ENCODE measurements at places on chromosomes 12 and 14.

DNA sequence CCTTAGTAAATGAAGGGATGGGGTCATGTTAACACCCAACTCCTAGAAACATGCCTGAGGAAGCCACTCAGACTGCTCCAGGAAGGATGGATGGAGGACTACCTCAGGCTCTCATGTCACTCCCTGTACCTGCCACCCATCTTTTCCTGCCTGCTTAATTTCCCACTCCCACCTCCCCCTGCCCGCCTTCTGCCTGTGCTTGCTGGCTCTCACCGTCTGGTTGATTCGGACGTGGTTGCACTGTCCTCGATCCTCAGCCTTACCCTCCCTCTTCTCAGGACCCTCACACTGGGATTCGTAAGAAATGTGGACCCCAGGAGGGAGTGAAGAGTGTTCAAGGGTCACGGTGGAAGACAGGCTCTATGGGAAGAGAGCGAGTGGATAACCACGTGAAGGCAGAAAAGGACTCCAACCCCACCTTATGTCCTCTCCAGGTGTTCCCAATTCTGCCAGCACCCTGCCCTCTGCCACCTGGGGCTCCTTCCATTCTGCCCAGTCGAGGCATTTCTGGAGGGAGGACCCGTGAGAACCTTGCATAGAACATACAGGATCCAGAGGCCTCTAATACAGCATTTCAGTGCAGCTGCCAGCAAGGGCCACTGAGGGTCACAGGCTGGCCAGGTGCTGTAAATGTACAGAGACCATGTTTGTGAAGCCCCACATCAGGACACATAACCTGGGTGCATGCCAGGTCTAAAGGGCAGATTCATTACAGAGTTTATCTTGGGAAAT is 12.9 kb downstream of the ITGB7 start:
- no peak for DNase-seq

GRCh38 chr14:90739318-90740068 is 76.7 kb downstream of the TTC7B start:
- no peak for DNase-seq

DNA sequence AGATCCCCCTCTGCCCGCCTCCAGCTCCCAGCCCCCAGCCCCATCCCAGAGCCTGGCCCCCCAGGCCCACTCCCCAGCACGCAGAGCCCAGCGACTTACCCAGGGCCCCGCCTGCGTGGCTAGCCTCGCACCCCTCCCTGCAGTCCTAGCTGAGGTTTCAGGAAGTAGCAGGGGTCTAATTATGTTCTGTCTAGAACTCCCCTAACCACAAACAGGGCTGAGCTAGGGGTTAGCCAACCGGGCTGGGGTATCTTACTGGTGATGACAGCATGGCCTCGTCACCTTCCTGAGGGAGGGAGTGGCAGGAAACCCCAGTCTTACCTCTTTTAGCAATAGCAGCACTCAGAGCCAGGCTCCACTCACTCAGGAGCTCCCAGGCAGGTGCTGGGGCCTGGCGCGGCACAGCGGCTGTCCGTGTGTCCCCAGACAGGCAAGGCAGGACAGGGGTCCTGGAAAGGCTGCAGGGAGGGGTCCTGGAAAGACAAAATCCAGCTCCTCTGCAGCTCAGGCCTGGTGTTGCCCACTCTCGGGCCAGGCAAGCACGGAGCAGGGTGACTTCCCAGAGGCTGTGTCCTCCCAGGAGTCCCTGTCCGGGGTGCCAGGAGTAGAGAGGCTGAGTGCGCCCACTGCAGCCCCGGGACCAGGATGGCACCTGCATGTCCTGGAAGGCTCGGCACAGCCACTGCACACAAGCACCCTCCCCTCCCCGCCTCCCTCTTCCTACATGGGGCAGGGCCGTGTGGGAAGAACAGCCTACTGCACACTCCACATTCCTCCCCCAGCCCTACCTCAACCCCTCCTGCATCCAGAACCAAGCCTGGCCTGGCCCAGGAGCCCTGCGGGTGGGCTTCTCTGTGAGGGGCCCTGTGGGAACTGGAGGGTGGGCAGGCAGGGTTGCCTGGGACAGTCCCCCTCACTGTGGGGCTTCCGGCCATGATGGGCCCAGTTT is at the start of gene GPR132:
TSS of gene GPR132 (minus strand) at position 151 of the 949 bp plus-strand sequence. CDS start 10,010 bp downstream, outside the sequence.
- no peak for DNase-seq

GRCh38 chr14:69153873-69154270 is 953 bp upstream of the DCAF5 start:
- DNase-seq: no peak

DNA sequence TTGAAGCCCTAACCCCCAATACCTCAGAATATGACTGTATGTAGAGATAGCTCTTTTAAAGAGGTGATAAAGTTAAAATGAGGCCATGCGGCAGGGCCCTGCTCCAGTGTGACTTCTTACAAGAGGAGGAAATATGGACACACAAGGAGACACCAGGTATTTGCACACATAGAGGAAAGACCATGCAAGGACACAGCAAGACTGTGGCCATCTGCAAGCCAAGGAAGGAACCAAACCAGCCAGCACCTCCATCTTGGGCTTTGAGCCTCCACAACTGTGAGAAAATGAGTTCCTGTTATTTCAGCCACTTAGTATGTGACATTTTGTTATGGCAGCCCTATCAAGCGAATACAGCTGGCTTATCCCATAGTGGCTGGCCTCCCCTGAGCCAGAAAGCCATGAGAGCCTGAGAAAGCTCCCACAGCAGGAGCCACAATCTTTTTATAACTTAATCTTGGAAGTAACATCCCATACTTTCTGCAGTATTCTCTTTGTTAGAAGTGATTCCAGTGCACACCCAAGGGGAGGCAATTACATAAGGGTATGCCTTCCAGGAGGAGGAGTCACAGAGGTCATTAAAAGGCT is 48.0 kb downstream of the TGFB3 start:
- no peak for DNase-seq

- DNase-seq: no peak
Observed at GRCh38 chr14:66228267-66228970, 257.8 kb upstream of the CCDC196 start.

GRCh38 chr12:120181991-120182631 is 12.4 kb downstream of the GCN1 start:
- no peak for DNase-seq

DNA sequence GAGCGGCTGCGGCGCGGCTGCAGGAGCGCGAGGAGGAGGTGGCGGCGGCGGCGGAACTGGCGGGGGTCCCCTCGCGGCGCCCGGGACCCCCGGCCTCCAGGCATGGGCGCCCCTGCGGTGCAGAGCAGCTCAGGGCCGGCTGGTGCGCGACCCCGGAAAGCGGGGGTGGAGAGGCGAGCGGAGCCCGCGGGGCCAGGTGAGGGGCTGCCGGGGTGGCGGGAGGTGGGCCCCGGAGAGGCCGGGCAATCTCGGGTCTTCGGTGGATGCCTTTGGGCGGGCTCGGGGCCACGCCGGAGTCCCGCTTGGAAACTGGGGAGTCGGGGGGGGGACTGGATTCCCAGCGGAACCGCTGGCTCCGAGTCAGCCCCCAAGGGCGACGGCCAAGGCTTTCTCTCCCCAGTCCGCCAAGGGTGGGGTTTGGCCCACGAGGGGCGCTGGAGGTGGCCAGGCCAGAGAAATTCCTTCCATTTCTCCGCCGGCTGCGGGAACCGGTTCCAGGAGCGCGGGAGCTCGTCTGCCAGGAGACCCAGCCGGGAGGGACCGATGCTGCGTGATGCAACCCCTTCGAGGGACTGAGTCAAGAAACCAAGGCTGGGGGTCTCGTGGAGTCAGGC is 13.9 kb upstream of the NR4A1 start:
- no peak for DNase-seq

DNA sequence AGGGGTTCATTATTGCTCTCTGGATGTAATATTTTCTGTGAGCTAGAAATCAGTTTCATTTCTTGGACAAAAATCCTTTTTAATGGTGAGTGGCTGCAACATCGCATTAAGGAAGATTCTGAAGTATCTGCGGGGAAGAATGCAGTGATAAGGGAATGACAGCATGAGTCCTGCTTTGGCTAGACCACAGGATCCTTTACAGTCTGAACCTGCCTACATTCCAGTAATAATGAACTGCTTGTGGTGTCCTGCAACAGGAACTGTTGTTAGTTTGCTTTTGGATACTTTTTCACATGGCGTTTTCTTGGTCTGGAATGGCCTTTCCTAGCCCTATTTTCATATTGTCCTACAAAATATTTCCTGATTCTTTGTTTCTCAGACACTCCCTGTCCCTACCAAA is 15.7 kb downstream of the MDM2 start:
- DNase-seq: no peak

- DNase-seq: no peak
Observed at GRCh38 chr12:114676142-114676741, 7.7 kb downstream of the TBX3 start.

DNA sequence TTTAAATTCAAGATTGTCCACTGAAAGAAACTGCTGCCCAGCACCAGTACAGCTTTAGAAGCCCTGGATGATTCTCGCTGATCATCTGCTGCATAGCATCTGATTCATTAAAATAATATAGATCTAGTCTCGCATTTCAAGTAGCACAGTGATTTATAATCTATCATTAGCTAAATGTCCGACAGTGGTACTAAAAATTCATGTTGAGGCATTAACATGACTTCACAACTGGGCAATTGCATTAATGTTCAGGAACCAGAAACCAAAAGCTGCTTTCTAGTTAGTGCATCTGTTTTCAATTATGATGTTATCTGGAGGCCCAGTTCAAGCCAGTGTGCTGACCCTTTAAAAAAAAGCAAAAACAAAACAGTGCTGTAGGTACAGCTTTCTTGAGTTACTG is 1987.2 kb upstream of the SEL1L start:
- DNase-seq: peak; percentile 29
